Caki2 (cell line): ENCODE measurements at places on chromosomes 3 and 15.

DNA sequence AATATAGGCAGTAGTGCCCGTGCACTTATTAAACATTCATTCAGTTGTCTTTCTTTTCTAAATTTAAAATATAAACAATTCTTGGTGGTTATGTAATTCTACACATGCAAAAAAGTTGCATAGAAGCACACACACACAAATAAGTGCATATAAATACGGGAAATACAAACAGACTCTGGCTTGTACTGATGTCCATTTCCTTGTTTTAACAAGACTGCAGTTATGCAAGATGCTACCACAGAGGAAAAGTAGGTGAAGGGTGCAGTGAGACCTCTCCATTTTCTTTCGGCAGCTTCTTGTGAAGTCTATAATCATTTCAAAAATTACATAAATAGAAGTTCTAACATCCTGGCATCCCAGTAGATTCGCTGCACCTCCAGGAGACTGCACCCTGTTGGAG is 130.6 kb upstream of the BCL6 start:
- no peak for DNase-seq

DNA sequence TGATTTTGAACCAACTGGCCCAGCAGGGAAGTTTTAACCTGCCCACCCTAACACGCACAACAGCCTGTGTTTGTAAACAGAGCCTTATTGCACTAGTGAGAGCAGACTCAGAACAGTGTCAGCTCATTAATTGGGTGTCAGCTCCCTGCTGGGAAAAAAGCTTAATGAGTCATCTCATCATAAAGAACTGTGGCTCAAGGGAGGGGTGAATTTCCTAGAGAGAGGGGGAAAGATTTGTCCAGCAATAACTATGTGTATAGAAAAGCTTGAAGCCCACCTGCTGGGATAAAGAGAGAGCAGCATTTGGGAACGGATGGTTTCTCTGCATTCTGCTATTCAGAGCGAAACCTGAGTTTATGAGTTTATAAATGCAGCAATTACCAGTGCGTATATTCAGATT is 48.9 kb upstream of the GMNC start:
- no peak for DNase-seq

DNA sequence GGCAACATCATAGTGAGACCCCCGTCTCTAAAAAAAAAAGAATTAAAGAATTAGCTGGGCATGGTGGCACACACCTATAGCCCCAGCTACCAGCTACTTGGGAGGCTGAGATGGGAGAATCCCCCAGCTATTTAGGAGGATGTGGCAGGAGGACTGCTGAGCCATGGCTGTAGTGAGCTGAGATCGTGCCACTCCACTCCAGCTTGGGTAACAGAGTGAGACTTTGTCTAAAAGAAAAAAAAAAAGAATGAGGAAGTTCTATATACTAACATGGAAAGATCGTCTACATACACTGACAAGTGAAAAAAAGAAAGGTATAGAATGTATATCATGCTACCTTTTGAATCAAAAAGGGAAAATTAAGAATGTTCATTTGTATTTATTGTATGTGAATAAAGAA is 83.9 kb upstream of the CDAN1 start:
- DNase-seq, result no peak

GRCh38 chr3:167887096-167887495 is 151.6 kb downstream of the SERPINI1 start:
- DNase-seq, result no peak

- DNase-seq, result no peak
Measured at GRCh38 chr3:155270485-155271342, 22.8 kb downstream of the STRIT1 start.

GRCh38 chr3:182384221-182384620 is 409.1 kb upstream of the ATP11B start:
- DNase-seq, result no peak
